Upper lobe of left lung (tissue), 6 donors: ENCODE measurements at places on chromosomes 1 and 21.
A peak's percentile ranks its signal among the peaks of the same experiment; 100 is the strongest.

GRCh38 chr1:218516526-218516925, 171.4 kb downstream of the TGFB2 start:
- no peaks in the 10 kb centered on the region for H3K27me3 ChIP-seq
- no peak for DNase-seq
- H3K4me1 ChIP-seq: no peaks in the 10 kb centered on the region
- no peak overlapping the region for H3K4me3 ChIP-seq

DNA sequence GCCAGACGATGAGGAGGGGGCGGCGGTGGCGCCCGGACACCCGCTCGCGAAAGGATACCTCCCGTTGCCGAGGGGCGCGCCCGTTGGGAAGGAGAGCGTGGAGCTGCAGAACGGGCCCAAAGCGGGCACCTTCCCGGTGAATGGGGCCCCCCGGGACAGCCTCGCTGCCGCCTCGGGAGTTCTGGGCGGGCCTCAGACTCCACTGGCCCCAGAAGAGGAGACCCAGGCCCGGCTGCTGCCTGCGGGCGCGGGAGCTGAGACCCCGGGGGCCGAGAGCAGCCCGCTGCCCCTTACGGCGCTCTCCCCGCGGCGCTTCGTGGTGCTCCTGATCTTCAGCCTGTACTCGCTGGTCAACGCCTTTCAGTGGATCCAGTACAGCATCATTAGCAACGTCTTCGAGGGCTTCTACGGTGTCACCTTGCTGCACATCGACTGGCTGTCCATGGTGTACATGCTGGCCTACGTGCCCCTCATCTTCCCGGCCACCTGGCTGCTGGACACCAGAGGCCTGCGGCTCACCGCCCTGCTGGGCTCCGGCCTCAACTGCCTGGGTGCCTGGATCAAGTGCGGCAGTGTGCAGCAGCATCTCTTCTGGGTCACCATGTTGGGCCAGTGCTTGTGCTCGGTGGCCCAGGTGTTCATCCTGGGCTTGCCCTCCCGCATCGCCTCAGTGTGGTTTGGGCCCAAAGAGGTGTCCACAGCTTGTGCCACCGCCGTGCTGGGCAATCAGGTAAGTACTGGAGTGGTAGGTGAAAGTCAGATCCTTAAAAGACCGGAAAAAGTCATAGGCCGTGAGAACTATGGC, 588 bp downstream of the FLVCR1 start:
- H3K27me3 ChIP-seq: no peaks in the 10 kb centered on the region
- DNase-seq: peak; percentile 84
- H3K4me1 ChIP-seq: peaks cover 39% of the 10 kb centered on the region
- H3K36me3 ChIP-seq: no peaks in the 10 kb centered on the region
- peak overlapping the region; percentile 90 for H3K27ac ChIP-seq

GRCh38 chr1:243271996-243272395, 16.2 kb downstream of the SDCCAG8 start:
- no peaks in the 10 kb centered on the region for H3K36me3 ChIP-seq
- H3K4me1 ChIP-seq: peaks cover 32% of the 10 kb centered on the region
- no peak for DNase-seq
- H3K27ac ChIP-seq: peak overlapping the region; percentile 9

GRCh38 chr1:199859491-199859933, 168.0 kb upstream of the NR5A2 start:
- no peak overlapping the region for H3K4me3 ChIP-seq
- no peaks in the 10 kb centered on the region for H3K36me3 ChIP-seq
- H3K27me3 ChIP-seq: no peaks in the 10 kb centered on the region
- DNase-seq: no peak
- no peaks in the 10 kb centered on the region for H3K4me1 ChIP-seq

DNA sequence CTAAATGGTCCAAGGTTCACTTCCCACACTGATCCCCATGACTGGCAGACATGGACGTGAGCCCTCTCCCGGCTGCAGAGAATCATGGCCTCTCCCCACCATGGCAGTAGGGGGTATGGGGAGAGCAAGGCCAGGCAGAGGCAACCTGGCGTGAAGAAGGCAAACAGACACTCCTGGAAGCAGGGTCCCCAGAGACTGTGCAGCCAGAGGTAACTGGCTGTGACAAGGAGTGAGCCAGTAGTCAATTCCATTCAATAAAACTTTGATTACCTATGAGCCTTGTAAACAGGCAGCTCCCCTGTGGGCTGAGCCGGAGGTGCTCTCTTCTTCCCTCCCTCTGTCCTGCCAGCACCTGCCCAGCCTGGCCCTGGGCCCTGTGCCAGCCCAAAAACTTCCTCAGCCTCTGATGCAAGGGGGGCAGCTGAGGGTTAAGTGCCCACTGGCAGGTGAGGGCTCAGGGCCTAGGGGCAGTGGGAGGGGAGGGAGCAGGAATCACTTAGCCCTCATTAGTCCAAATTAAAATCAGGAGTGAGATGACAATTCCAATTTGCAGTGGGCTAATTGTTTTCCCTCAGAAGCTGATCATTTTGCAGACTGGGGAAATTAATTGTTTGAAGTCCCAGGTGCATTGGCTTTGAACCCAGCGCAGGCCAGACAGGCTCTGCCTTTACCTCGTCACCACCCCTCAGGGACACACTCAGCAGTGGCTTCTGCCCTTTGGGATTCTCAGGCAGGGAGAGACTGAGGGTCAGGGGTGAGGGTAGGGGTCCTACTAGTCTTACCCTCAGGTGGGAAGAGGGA, 35.6 kb downstream of the LRRN2 start:
- no peak for DNase-seq
- no peak overlapping the region for H3K27ac ChIP-seq
- no peak overlapping the region for H3K4me3 ChIP-seq
- H3K27me3 ChIP-seq: no peaks in the 10 kb centered on the region

- DNase-seq: no peak
- no peaks in the 10 kb centered on the region for H3K4me1 ChIP-seq
- peaks cover 8% of the 10 kb centered on the region for H3K27me3 ChIP-seq
- no peak overlapping the region for H3K4me3 ChIP-seq
Measured at GRCh38 chr1:51957618-51958017, 32.9 kb downstream of the RAB3B start.

GRCh38 chr1:32627596-32628162, 22.7 kb downstream of the ZBTB8OS start:
- DNase-seq: no peak
- H3K4me1 ChIP-seq: no peaks in the 10 kb centered on the region
- no peaks in the 10 kb centered on the region for H3K36me3 ChIP-seq
- no peaks in the 10 kb centered on the region for H3K27me3 ChIP-seq
- H3K4me3 ChIP-seq: no peak overlapping the region

DNA sequence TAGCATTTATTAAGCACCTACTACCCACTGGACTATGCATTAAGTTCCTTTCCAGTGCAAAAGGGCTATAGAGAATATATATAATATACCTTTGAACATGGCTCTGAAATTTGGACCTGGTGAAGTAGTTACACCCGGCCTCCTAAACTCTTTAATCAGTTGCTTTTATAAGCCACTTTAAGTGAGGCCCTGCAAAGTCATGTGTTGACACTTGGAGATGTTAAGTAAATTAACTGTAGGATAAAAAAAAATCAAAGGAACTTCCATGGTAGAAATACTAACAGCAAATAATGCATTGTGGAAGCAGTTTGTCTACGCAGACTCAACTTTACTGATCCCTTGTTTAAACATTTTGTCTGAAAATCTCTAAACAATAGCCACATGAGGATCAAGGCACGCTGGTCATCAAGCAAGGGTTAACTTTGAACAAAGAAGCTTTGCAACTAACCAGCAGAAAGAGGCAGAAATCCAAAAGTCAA, 283.9 kb downstream of the VAV3 start:
- no peaks in the 10 kb centered on the region for H3K36me3 ChIP-seq
- H3K27ac ChIP-seq: no peak overlapping the region
- no peaks in the 10 kb centered on the region for H3K4me1 ChIP-seq
- no peak for DNase-seq
- H3K4me3 ChIP-seq: no peak overlapping the region

DNA sequence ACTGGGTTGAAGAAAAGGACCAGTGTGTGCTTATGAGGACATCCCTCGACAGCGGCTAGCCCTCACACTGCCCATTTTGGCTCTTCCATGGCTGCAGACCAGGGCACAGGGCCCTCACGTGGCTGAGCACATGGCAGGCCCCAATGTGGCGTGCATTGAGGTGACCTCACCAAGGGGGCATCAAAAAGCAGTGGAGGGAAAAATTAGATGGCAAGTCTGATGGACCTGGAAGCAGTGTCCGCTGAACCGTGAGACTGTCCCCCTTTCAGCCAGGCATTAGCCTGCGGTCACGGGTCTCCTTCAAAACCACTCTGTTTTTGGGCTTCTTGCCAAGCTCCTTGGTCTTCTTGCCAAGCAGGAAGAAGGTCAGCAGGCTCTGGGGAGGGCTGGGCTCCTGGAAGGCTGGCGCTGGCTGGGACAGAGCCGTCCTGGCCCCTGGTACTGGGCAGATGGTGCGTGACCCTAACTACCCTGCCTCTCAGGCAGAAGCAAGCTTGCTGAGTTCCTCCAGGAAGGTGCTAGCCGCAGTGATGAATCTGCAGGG, 30.8 kb downstream of the TRIM67 start:
- H3K27me3 ChIP-seq: no peaks in the 10 kb centered on the region
- peak; percentile 82 for DNase-seq
- H3K4me1 ChIP-seq: peaks cover 10% of the 10 kb centered on the region

DNA sequence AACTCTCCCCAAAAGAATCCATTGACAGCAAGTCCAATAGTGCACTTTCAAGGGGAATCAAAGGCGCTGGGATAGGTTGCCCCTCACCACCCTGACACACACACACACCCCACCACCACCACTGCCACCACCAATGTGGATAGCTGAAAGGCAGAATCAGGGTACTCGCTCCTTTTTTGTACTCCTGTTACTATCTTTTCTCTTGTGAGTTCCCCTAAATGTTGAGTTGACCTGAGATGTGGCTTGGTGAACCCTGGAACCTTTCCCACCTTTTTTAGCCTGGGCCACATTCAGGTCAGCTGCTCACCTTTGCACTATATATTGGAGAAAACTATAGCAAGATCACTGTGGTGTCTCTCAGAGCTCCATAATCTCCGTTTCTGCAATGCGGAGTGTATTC, 3.9 kb downstream of the S100A8 start:
- H3K36me3 ChIP-seq: no peaks in the 10 kb centered on the region
- DNase-seq: no peak
- H3K27me3 ChIP-seq: no peaks in the 10 kb centered on the region
- H3K4me3 ChIP-seq: no peak overlapping the region

DNA sequence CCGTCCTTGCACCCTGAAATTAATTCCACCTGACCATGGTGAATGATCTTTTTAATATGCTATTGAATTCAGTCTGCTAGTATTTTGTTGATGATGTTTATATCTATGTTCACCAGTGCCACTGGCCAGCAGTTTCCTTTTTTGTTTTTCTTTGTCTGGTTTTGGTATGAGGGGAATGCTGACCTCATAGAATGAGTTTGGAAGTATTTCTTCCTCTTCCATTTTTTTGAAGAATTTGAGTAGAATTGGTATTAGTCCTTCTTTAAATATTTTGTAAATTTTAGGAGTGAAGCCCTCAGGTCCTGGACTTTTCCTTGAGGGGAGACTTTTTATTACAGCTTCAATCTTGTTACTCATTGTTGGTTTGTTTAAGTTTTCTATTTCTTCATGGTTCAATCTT, 231.6 kb downstream of the MRPL39 start:
- H3K4me3 ChIP-seq: no peak overlapping the region
- H3K27me3 ChIP-seq: no peaks in the 10 kb centered on the region
- H3K36me3 ChIP-seq: no peaks in the 10 kb centered on the region
- DNase-seq: no peak
- H3K4me1 ChIP-seq: no peaks in the 10 kb centered on the region

DNA sequence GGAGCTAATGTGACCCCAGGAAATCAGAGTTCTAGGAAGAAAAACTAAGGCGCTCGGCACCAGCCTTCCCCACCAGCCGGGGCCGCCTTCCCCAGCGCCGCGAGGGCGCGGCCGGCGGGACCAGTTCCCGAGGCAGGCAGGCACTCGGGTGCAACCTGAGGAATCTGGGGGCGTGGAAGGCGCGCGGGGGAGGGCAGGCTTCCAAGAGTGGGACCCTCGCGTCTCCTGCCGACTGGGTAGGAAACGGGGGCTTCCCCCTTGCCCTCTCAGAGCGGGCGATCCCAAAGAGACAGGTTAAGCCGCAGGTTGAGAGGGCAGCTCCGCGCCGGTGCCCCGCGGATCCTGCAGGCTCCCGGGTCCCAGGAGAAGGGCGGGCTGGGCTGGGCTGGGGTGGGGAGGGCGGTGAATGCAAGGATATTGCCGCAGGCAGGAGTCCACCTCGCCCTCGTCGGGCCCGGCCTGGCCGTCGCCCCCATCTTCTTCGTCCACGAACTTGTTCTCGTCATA, 431 bp downstream of the ARPC5 start:
- peak overlapping the region; percentile 83 for H3K4me3 ChIP-seq
- H3K27me3 ChIP-seq: no peaks in the 10 kb centered on the region
- DNase-seq: peak; percentile 47
- H3K4me1 ChIP-seq: peaks cover 47% of the 10 kb centered on the region
- peaks cover 5% of the 10 kb centered on the region for H3K36me3 ChIP-seq

DNA sequence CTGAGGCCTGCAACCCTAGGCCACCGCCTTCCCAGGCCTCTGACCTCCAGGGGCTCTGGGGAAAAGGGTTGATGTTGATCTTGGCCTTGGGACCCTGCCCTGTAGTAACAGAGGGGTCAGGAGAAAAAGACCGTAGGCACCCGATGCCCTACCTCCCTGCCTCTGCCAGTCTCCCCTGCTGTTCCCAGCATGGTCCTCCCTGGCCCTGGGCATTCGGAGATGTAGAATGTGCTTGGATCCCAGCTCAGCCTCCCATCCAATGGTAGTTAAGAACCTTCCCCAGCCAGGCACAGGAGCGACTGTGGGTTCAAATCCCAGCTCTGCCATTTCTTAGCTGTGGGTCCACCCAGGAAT, 72.0 kb upstream of the TARDBP start:
- peak overlapping the region; percentile 18 for H3K4me3 ChIP-seq
- H3K27me3 ChIP-seq: no peaks in the 10 kb centered on the region
- H3K4me1 ChIP-seq: peaks cover 23% of the 10 kb centered on the region

DNA sequence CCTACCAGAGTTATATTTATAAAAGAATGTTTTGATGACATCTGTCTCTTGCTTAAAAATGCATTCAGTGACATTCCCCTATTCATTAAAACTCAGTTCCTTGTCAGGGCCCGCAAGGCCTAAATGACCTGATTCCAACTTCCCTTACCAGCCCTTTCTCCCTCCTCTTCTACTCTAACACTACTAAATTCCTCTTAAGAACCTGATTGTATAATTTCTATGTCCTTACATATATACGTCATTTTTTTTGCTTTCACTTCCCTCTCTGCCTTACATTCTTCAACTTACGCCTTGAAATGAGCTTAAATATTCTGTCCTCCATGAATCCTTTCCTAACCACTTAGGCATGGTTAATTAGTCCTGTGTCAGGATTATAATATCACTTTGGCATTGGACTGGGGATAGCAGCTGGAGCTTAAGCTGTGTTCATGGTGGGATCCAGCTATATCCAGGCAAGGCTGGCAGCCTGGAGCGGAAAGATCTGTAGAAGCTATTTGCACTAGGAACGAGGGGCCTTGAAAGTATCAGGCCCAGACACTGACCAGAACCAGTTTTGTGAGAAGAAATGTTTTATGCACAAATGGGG, 360.2 kb upstream of the PTBP2 start:
- no peak for DNase-seq
- H3K27me3 ChIP-seq: no peaks in the 10 kb centered on the region
- H3K4me3 ChIP-seq: no peak overlapping the region
- H3K36me3 ChIP-seq: no peaks in the 10 kb centered on the region
